Left renal pelvis (tissue), 4 donors: ENCODE measurements at places on chromosomes 7 and 10.

- DNase-seq, result no peak
Observed at GRCh38 chr10:110009736-110010475, 2.1 kb downstream of the ADD3 start.

DNA sequence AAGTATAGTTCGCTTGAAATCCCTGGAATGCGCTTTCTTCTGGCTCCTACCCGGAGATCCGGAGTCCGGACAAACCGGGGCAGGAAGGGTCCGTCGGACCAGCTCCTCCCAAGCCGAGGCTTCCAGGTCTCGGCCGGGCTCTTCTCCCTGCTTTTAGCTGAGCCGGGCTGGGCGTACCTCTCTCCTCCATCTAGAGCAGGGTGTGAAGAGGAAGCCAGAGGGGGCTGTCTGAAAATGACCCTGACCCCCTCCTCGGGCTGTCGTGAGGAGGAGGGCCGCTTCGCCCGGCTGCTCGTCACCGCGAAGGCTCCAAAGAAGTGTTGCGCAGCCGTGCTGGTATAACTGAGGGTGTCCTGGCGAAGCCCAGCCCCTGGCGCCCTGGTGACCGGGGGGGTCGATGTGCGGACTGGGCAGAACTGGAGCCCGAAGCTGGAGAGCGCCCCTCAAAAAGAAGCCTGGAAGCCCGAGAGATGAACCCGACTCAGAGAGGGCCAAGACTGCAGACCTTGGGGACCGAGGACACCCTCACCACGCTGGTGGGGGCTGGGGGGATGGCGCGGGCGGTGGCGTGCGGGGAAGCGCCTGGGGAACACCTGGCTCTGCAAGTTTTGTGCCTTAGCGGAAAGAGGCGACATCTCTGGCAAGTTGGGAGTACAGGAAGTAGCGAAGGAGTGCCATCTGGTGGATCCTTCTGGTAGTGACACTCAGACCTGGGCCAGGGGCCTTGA, 5.7 kb downstream of the KAZALD1 start:
- peak; percentile 73 for DNase-seq

DNA sequence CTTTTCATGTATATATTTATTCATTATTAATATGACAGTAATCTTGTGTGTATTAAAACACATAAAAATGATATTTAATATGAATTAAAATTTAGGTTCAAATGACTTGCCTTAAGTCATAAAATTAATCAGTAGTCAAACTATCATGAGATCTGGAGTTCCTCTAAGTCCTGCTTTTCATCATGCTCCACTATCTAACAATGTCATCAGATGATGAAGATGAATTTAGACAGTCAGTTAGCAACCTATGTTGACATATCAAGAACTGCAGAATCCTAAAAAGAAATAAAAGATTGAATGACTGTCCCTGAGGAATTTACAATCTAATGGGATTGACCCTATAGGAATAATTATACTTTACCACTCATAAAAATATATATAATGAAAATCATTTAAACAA, 7.1 kb downstream of the CABCOCO1 start:
- DNase-seq, result no peak

DNA sequence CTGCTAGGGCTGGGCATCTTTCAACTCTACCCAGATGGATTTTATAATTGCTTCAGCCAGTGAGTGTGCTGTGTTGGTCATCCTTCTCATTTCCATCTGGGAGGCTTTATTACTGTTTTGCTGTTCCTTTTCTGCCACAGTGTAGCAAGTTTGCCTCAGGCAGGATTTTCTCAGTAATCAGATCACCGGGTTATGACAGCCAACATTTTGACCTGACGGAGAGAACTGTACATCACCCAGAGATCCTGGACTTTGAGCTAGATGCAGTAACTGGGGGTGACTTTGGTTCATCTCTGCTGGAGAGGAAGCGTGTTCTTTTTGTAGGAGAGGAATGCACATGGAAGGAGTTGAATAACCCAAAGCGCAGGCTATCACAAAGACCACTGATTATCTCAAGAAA, 111.8 kb upstream of the AGR3 start:
- DNase-seq, result no peak

DNA sequence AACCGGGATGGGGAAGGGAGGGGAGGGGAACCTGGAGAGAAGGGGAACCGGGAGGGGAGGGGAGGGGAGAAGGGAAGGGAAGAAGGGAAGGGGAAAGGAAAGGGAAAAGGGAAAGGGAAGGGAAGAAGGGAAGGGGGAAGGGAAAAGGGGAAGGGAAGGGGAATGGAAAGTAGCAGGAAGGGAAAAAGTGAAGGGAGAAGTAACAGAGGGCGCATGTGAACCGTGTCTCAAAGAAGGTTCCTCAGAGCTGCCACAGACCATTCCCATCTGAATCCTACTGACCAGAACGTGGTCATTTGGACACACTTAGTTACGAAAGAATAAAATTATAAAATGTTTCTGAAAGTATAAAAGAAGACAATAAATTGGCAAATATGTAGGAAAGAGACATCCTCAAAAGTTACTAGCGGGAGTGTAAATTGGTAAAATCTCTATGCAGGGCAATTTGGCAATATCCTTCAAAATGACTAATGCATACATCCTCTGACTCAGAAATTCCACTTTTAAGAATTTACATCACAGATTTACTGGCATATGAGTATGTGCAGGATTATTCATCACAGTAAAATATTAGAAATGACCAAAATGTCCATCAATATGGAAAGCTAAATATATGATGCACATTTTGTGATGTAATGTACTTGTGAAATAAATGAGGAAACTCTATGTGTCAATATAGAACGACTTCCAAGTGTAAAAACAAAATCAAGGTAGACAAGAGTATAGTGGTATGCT, 12.9 kb downstream of the C10orf67 start:
- DNase-seq, result no peak

DNA sequence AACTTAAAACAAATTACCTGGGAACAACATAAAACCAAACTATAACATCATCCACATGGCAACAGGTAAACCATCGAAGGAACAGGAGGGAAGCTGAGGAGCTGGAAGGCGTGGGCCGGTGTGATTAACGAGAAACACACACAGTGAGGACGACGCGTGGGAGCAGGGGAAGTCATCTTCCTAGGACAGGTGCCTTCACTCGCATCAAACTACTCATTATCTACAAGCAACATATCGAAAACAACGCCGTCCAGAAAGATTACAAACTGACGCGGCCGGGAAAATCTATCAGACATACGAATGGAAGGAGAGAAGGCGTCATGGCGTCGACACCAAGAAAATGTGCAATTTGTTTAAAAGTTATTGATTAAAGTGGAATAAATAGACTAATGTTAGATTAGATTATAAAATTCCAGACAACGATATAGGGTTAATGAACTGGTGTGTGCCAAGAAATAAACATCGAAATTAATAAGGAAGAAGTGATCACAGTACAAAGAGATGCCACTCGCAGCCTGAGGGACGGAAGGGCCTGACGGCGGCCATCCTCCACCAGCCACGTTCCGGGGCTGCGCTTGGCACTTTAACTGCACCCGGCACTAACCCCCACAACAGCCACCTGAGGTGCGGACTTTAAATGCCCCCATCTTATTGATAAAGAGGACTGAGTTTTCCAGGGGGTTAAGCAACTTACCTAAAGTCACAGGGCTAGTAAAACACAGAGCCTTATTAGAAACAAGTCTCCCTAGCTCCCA, 581.7 kb downstream of the DNAJB6 start:
- no peak for DNase-seq

DNA sequence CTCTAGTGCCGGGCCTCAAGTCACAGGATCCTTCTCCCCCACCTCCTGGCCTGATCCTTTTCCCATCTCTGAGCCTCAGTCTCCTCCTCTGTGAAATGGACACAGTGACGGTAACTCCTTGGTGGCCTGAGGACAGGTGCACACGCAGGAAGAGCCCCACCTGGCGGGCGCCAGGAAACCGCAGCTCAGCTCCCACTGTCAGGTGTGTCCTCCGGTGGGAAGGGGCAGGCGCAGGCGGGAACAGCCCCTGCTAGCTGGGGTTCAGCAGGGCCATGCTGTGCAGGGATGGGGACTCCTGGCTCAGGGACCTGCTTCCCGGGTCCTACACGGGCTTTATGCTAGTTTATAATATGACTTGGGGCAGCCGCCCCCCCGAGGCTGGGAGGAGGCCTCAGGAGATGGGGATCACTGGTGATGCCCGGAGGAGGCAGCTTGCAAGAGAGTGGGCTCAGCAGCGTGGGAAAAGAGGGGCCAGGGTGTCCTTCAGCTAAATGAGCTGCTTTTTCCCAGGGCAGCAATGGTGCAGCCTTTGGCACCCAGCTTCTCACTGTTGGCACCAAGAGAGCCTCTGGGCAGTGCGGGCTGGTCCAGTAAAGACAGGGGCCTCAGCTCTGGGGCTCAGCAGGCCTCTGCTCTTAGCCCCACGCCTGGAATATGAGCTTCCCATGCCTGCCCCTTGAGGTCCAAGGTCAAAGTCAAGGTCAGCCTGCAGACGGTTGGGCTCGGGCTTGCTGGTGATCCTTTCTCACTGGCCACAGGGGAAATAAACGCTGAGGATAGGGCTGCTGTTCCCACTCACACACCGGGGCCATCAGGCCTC, 68.0 kb upstream of the FAM20C start:
- DNase-seq, result no peak

DNA sequence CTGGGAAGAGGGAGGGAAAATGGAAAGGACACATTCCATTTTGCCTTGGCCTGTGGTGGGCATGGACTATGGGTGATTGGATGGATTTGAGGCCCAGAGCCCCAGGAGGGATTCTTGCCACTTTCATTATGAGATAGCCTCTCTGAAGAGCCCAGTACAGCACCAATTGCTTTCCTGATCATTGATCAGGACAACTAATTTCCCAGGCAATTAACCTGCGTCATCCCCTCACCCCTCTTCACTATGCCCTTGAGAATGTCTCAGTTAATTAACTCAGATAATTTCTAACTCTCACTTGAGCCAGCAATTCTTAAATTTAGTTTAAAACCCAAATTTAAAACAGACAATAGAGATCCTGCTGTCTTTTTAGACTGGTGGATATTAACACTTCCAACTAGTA, 13.5 kb upstream of the PLEKHA1 start:
- DNase-seq, result no peak

DNA sequence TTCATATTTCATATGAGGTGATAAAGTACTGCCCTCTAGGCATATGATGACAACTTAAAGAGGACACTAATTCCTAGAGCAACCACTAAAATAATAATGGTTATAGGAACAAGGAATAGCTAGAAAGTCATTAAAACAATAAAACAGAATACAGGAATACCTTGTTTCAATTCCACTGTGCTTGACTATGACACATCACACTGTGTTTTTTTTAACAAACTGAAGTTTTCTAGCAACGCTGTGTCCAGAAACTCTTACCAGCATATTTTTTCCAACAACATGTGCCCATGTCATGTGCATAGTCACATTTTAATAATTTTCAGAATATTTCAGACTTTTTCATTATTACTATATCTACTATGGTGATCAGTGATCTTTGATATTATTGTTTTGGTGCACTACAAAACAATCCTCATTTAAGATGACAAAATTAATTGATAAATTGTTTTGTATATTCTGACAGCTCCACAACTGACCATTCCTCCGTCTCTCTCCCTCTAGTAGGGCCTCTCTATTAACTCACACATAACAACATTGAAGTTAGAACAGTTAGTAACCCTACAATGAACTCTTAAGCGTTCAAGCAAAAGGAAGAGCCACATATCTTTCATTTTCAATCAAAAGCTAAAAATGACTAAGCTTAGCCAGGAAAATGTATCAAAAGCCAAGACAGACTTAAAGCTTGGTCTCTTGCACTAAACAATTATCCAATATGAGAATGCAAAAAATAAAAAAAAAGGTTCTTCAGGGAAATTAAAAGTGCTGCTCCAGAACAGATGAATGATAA, 85.8 kb downstream of the SNX13 start:
- no peak for DNase-seq

DNA sequence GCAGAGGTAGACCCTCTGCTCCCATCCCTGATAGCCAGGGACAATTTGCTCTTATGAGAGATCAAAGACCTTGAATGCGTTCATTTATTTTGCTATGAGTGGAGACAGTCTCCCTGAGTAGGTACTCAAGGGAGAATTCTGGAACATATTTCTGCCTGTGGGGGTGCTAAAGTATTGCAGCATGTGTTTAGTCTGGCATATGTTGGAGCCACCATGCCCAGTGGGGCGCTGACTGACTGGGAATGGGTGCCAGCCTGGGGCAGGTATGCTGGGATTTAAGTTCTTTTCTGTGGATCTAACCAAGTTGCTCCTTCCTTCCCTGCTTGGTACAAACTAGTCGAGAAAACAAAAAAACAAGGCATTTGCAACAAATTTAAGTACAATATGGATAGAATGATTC, 99.1 kb downstream of the JCAD start:
- no peak for DNase-seq

DNA sequence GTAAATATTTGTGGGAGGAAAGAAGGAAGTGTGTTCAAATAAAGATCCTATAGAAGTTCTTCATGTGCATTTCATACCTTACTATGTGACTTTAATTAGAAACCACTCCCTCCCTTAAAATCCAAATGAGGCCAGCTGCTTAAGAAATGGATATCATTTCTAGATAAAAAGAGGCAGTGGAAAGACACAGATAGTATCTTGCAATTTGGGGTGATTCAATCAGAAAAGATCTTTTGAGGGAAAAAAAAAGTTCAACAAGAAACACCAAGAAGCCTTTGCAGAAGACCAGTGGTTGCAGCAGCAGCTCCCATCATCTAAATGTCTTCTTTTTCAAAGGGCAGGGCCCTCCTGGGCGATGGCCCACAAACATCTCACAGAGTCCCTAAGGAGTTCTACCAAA, 200.1 kb downstream of the LRRN3 start:
- DNase-seq, result no peak

GRCh38 chr7:2754086-2754485, 66.1 kb downstream of the AMZ1 start:
- DNase-seq, result no peak

GRCh38 chr10:30804478-30805055, 175.0 kb upstream of the LYZL2 start:
- DNase-seq, result no peak

DNA sequence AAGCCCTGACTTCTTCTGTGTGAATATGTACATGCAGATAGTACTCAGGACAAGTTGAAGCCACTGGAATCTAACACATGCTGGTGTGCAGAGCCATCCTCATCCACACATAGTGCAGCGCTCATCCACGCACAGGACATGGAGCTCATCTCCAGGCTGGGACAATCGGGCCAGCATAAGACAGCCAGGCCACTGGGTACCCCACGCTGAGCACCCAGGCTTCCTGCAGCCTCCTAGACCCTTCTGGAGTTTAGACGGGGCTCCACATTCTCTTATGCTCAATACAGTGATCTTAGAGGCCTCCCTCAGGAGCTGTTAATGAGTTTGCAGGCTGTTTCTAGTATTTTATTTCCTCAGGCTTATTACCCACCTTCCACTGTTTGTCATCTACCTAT, 238.9 kb downstream of the TNS3 start:
- no peak for DNase-seq

GRCh38 chr10:72812753-72813430, 80.6 kb upstream of the OIT3 start:
- DNase-seq, result no peak

- DNase-seq, result no peak
Observed at GRCh38 chr10:104446151-104446550, 92.5 kb downstream of the CFAP58 start.

DNA sequence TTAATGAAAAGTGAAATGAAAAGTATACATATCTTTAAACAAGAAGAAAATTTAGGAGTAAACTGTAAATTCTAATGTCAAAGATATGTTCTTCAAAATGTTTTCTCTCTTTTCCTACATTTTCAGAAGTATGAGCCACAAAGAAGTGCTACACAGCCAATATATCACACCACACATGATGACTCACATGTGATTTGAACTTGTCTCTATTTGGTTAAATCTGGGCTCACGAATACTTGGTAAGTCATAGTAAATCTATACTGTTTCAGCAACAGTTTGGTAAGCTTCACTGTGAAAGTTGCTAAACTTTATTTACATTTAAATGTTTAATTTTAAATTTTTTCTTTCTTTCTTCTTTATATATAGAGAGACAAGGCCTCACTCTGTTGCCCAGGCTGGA, 380.6 kb upstream of the IGFBP3 start:
- DNase-seq, result no peak
